ENCODE measurements at places on chromosomes 2 and 18. TPM values are rescaled to one million over a fixed set of nuclear protein-coding genes. Genes with fewer than 3 reads are reported as not detected.

- no peaks in the 10 kb centered on the region for H3K4me1 ChIP-seq
- peaks cover 33% of the 10 kb centered on the region for H3K27me3 ChIP-seq
- H3K36me3 ChIP-seq, result no peaks in the 10 kb centered on the region
- no peak overlapping the region for H3K4me3 ChIP-seq
- H3K27ac ChIP-seq, result no peak overlapping the region
Measured at GRCh38 chr2:85187069-85187468, 53.9 kb downstream of the TCF7L1 start.

DNA sequence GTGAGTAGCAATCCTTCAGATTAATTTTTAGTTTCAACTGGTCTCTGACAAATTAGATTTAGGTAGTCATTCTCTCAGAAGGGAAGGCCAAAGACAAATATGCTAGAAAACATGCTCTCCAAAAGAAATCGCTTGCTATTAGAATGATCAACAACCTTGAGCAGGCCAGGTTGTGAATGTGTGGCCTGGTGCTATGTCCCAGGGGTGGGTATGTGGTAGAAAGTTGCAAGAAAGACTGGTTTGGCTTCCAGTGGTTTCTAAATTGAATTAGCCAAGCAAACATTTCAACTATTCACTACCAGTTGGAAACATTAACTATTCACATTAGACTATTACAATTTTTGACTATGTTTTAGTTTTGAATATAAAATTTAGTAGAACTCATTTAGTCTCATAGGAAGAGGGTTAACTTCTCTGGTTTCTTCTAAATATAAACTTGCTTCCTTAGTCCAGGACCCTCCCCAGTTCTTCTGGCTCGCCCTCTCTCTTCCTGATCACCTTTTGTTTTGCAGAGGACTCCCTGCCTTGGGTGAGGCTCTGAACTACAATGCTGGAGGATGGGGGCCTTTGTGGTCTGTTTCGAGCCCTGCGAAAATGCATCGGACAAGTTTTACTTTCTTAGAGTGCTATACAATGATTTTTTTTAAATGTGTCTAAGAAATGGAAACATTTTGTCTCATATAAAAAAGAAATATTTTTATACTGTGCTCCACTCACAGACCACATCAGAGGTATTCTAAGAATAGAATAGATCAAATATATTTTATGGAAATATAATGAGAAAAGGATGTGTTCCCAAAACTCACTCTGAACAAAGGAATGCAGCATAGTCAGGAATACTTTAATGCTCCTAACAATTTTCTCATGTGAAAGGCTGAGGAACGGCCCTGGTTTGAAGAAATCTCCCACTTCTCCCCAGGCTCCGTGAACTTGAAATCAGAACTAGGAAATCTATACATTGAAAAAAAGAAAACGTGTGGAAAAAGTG, 375.0 kb upstream of the ZEB2 start:
- H3K4me1 ChIP-seq, result peaks cover 15% of the 10 kb centered on the region
- no peak overlapping the region for H3K27ac ChIP-seq
- H3K36me3 ChIP-seq, result no peaks in the 10 kb centered on the region
- no peaks in the 10 kb centered on the region for H3K27me3 ChIP-seq
- no peak for DNase-seq
- no peak overlapping the region for H3K4me3 ChIP-seq

DNA sequence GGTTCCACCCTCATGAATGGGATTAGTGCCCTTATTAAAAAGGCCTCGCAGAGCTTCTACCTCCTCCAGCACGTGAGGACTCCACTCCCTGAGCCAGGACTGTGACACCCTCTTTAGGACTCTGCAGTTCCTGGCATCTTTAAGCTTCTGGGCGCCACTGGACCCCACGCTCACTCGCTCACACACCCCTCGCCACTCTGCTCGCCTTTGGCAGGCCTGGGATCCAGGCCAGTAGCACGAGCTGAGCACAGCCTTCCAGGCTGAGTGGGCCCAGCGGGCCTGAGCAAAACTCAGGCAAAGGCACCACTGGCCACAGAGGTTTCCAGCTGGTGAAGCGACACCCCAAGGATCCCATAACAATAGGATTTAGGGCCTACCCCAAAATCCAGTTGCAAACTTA, 107.9 kb upstream of the GPC1 start:
- no peaks in the 10 kb centered on the region for H3K4me1 ChIP-seq
- no peaks in the 10 kb centered on the region for H3K36me3 ChIP-seq
- peaks cover 8% of the 10 kb centered on the region for H3K27me3 ChIP-seq
- no peak overlapping the region for H3K27ac ChIP-seq

GRCh38 chr2:100404411-100404810, 13.1 kb downstream of the CHST10 start:
- no peak overlapping the region for H3K27ac ChIP-seq
- H3K27me3 ChIP-seq, result no peaks in the 10 kb centered on the region
- DNase-seq, result no peak
- peaks cover 61% of the 10 kb centered on the region for H3K36me3 ChIP-seq

DNA sequence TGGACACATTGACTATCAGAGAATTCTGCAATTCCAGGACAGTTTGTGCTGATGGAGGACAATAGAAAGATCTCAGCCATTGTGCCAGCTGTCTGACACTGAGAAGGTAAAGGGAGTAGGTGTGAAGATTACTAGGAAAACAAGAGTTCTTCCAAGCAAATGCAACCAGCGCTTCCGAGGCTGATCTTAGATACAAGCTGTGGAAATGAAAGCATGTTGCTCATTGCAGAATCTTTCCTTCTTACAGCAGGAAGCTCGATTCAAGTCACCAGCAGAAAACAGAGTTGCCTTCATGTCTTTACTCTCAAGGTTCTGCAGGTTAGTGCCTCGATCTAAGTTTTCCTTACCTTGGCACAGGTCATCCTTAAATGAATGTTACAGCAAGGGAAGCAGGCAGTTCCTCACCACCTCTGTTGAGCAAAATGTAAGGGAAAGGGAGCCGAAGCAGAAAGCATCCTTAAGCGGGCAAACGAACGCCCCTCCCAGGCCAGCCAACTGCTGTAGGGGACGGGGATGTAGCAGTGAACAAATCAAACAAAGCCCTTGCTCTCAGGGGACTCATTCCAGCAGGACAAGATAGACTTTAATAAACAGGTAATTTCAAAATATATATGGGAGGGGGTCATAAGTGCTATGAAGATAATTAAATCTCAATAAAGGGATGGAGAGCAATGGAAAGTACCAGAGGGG, 54.3 kb downstream of the MARCHF4 start:
- H3K27ac ChIP-seq, result no peak overlapping the region
- H3K36me3 ChIP-seq, result no peaks in the 10 kb centered on the region
- H3K4me1 ChIP-seq, result no peaks in the 10 kb centered on the region
- DNase-seq, result no peak
- H3K27me3 ChIP-seq, result peaks cover 10% of the 10 kb centered on the region
- H3K4me3 ChIP-seq, result no peak overlapping the region

DNA sequence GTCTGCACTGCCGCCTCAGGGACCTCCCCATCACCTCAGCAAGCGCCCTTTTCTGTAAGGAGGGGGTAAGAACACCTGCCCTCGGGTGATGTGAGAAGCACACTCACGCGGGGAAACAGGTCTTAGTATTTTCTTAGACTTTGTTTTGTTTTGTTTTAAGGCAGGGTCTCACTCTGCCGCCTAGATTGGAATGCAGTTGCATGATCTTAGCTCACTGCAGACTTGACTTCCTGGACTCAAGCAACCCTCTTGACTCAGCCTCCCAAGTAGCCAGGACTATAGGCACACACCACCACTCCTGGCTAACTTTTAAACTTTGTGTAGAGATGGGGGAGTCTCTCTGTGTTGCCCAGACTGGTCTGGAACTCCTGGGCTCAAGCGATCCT, 37.1 kb downstream of the RAMP1 start:
- no peak overlapping the region for H3K4me3 ChIP-seq
- H3K27ac ChIP-seq, result no peak overlapping the region
- no peaks in the 10 kb centered on the region for H3K27me3 ChIP-seq

DNA sequence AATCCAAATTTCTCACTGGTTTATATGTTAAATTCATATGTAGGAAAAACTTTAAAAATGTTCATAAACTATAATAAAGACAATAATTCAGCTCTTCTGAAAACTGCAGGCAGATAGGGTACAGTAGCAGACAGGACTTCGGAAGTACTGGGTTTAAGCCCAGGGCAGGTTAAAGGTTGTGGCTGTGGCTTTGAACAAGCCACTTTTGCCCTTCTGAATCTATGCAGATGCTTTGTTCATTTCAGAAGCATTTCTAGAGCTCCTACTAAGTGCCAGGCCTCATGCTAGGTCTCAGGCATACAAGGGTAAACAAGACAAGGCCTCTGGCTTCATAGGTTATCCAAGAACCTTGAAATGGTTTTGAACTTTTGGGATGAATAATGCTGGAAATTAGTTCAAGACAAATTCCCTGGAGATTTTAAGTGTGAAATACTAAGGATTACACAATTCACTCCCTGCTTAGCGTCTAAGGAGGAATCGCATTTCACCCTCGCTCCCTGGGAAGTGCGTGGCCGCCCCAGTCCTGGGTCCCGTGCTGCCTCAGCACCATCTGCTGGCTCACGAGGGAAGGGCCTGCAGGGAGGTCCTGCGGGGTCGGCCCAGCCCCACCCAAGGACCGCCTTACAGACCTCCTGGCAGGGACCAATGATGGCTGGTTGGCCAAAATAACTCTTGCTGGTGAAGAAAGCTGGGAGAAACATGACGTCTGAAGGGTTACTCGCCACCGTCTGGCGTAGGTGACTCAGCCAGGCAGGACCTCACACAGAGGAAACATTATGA, 67.7 kb upstream of the L3MBTL4 start:
- H3K27me3 ChIP-seq, result no peaks in the 10 kb centered on the region
- no peak overlapping the region for H3K4me3 ChIP-seq
- H3K36me3 ChIP-seq, result no peaks in the 10 kb centered on the region
- no peaks in the 10 kb centered on the region for H3K4me1 ChIP-seq

DNA sequence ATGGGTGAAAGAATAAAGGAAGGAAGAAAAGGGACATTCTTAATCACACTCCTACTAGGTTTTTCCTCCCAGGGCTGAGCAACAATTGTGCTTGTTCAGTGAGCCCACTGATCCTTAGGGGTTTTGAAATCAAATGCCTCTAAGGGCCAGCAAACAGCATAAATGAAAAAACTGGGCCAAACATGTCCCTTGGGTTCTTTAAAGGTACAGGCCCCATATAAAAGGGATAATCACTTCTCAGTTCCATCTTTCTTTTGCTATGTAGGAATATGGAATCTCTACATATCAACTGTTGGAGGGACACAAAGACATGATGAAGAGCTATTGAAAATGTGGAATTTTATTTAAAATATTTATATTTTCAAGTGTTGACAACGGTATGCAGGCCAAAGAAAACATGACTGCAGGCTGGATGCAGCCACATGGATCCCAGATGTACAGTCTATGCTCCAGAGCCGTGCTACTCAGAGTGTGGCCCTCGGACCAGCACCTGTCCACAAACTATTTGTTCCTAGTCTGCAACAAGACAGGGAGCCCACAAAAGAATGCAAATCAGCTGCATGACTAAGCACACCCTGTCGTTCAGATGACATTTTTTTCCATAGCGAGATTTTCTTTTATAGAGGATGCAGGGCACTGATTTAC, 110.0 kb downstream of the CDH20 start:
- H3K4me3 ChIP-seq, result no peak overlapping the region
- H3K27me3 ChIP-seq, result no peaks in the 10 kb centered on the region
- no peaks in the 10 kb centered on the region for H3K4me1 ChIP-seq
- no peaks in the 10 kb centered on the region for H3K36me3 ChIP-seq
- DNase-seq, result no peak
- no peak overlapping the region for H3K27ac ChIP-seq

DNA sequence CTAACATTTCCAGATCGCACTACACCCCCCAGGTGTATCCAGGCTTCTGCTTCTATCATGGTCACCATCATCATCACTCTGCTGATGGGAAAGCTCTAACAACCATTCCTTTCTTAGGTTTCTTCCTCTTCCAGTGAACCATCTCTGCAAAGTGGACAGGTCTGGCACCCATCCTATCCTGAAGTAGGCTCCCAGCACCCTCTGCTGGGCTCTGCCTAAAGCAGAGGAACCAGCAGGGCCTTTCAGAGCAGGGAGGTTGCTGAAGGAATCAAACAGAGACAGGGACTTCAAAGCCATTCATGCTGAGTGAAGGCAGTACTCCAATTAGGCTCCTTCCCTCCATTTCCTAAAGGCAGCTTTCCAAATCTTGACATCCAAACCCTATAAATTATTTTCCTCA, 27.2 kb upstream of the SATB2 start:
- H3K4me1 ChIP-seq, result no peaks in the 10 kb centered on the region
- no peaks in the 10 kb centered on the region for H3K27me3 ChIP-seq
- H3K36me3 ChIP-seq, result no peaks in the 10 kb centered on the region

DNA sequence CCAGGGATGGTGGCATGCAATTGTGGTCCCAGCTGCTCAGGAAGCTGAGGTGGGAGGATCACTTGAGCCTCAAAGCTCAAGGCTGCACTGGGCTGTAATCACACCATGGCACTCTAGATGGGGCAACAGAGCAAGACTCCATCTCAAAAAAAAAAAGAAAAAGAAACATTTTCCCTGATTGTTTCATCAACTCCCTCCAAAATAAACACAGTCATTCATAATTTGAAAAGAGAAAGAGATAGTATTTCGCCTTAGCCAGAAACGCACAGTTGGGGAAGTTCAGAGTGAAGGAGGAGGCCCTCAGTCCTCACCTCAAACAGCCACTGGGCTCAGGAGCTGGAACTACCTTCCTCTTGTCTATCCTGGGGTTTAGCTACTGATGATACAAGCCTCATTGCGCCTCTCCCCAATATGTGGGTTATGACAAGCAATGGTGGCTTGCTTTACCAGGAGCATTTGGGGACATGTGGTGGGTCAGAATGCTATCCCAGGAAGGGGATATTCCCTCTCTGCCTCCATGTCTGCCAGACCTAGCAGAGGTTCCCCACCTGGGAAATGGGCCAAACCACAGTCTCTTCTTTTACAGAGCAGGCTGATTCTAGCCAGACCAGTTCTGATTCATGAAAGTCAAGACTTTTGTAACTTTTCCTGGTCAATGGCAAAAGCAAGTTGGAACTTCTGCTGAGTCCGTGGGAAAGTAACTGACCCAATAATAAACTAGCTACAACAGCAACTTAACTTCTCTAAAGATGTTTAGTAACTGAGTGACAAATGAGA, 22.2 kb upstream of the TMEM87B start:
- H3K4me3 ChIP-seq, result no peak overlapping the region
- DNase-seq, result no peak
- H3K27ac ChIP-seq, result no peak overlapping the region
- H3K36me3 ChIP-seq, result no peaks in the 10 kb centered on the region
- no peaks in the 10 kb centered on the region for H3K27me3 ChIP-seq
- H3K4me1 ChIP-seq, result no peaks in the 10 kb centered on the region

GRCh38 chr2:218863021-218863520, 3.5 kb downstream of the WNT6 start:
- no peak overlapping the region for H3K4me3 ChIP-seq
- H3K36me3 ChIP-seq, result no peaks in the 10 kb centered on the region
- peaks cover 15% of the 10 kb centered on the region for H3K4me1 ChIP-seq
- no peak for DNase-seq
- peaks cover 31% of the 10 kb centered on the region for H3K27me3 ChIP-seq
- no peak overlapping the region for H3K27ac ChIP-seq

GRCh38 chr2:181628590-181629585, 28.0 kb downstream of the CERKL start:
- H3K4me3 ChIP-seq, result no peak overlapping the region
- no peak for DNase-seq

GRCh38 chr2:177165721-177166711, 46.6 kb upstream of the HNRNPA3 start:
- peaks cover 15% of the 10 kb centered on the region for H3K4me1 ChIP-seq
- H3K27ac ChIP-seq, result peak overlapping the region; percentile 32
- H3K4me3 ChIP-seq, result no peak overlapping the region
- H3K36me3 ChIP-seq, result no peaks in the 10 kb centered on the region

GRCh38 chr2:188391354-188391753, 99.7 kb downstream of the GULP1 start:
- DNase-seq, result no peak
- no peak overlapping the region for H3K4me3 ChIP-seq
- no peak overlapping the region for H3K27ac ChIP-seq

The CUL3 gene
- 54.4 TPM for total RNA-seq

The IL18R1 gene
- 2.5 TPM for total RNA-seq

The ZEB2 gene
- 101 TPM for total RNA-seq

The RBM43 gene
- 4.7 TPM for total RNA-seq

The IL36G gene
- not detected for total RNA-seq

The TM4SF20 gene
- total RNA-seq, result not detected

All from K562 (cell line).